Upper lobe of right lung (tissue), 1 donor: ENCODE measurements at places on chromosomes 11 and 22.

DNA sequence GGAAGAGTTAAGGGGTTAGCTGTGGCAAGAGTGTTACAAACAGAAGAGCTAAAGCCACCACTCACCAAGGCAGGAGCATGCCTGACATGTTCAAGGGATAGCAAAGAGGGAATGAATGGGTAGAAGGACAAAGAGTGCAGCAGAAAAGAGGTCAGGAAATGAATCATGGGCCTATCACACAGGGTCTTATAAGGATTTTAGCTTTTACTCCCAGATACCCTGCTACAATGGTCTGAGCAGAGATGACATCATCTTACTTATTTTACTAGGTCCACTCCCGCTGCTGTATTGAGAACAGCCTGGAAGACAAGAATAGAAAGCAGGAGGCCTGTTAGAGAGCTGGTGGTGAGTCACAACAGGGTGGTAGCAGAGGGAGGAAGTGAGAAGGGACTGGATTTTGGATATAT lies 9.8 kb downstream of the TRAF6 start:
- no peak for DNase-seq

DNA sequence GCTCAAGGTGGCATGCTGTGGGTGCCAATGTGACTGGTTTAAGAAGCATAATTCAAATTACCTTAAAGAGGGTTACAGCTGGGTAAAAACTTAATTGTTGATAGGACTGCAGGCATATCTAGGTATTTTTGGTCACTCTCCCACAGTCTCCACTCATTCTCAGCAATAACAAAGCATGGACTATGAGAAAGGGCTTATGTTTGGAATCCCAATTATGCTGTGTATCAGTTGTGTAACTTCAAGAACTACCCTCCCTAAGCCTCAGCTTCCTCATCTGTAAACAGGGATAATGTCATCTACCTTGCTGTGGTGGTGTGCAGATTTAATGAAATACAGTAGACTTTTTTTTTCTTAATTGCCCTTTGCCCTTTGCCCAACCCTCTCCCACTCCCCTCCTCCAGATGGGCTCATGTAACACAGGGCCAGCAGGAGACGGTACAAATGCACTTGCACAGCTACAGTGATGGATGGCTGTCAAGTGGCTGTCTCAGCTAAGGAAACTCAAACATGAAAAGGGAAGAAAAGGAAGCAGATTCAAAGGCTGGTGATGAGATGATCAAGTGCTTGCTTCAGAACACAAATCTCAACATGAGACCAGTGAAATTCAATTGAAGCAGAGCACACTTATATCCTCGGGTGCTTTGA lies 37.6 kb downstream of the MAP6 start:
- DNase-seq, result no peak

DNA sequence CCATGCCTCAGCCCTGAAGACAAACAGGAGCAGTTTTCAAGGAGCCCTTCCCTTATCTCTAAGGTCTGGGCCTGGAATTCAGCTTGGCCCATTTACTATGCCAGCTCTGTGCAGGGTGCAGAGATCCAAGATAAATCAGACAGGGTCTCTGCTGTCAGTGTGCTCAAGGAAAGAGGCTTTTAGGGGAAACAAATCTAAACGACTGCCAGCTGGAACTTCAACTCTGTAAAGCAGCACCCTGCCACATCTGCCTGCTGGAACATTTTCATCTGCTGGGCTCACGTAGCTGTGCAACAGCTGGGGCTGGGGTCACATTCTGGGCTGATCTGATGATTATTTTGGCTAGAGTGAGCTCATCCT lies 19.8 kb upstream of the EHF start:
- DNase-seq, result no peak

- no peak for DNase-seq
Observed at GRCh38 chr11:61737636-61738386, 14.6 kb upstream of the MYRF start.

- DNase-seq, result no peak
Observed at GRCh38 chr11:73137262-73137943, 4.7 kb downstream of the FCHSD2 start.

DNA sequence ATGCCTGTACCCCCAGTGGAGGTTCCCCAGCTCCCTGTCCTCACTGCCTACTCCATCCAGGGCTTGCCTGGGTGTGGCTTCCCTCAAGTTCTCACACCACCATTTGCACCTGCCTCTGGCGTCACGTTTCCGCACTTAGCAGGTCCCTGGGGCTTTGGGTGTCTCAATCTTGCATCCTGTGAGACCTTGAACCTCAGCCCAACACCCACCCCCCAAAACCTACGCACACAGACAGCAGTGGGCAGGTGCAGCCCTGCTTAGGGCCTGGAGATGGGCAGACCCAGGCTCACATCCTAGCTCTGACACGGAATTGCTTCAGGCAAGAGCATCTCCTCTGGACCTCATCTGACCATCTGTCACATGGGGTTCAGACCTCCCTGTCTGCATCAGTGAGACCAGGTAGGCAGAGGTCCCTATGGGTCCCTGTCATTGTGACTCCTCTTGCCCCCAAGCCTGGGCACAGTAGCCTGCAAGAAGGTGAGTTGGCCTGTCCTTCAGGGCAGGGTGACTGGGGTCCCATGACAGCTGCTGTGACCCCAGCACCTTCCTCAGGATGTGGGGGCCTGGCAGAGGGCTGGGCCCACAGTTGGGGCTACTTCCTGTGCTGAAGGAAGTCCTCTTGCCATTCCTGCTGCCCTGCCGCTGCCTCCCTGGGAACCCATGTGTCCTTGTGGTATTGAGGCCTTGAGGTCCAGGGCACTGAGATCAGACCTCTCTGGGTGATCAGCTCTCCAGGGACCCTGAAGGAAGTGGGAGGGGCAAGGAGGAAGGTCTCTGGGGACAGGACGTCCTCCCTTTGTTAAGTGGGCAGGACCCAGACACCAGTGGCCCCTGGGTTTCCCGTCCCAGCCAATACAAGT lies 2.0 kb downstream of the SIPA1 start:
- DNase-seq, result no peak

- DNase-seq, result no peak
Observed at GRCh38 chr11:83663446-83663845, 377.3 kb upstream of the CCDC90B start.

DNA sequence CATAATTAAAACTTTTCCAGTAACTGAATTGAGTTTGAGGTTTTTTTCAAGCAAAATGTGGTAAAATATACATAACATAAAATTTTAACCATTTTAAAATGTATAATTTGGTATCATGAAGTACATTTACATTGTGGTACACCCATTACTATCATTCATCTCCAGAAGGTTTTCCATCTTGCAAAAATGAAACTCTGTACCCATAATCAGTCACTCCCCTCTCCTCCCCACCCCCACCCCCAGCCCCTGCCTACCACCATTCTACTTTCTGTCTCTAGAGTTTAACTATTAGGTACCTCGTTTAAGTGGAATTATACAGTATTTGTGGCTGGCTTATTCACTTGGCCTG lies 63.7 kb downstream of the MICAL2 start:
- DNase-seq, result no peak

GRCh38 chr22:24161909-24162308 lies 19.4 kb upstream of the SUSD2 start:
- DNase-seq, result no peak

DNA sequence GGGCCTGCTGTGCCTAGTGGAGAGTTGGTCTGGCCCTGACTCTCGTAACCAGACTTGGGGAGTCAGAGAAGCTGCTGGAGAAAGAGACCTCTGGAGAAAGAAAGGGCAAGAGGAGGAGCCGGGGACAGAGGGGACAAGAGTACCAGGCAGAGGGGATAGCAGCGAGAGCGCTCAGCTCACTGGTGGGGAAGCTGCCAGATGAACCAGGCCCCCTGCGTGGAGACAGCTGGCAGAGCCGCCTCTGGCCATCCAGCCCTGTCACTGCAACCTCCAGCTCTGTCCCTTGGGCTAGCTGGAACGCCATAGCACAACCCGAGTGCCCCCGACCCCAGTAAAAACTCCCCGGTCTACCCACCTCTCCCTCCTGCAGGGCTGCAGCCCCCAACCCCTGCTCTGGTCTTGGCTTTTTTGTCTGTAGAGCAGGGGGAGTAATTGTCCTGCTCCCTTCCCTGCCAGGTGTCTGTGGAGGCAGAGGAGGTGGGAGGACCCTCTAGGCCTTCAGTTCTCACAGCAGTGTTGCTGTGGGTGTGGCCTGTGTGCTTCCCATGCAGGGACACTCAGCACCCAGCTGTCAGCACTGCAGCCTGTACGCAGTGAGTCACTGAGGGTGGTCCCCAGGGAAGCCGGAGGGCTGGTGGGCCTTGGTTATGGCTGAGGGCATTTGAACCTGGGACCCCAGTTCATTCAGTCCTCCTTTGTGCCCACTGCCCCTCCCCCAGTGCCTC lies 4.8 kb upstream of the SUN2 start:
- DNase-seq, result no peak

GRCh38 chr11:100269516-100269915 lies 417.6 kb upstream of the ARHGAP42 start:
- DNase-seq, result no peak

- DNase-seq, result no peak
Observed at GRCh38 chr11:128497061-128497775, 90.1 kb downstream of the ETS1 start.

GRCh38 chr11:58654908-58655296 lies 32.4 kb downstream of the CNTF start:
- no peak for DNase-seq
